Stimulated activated CD8-positive, alpha-beta memory T cell treated with anti-CD3 and anti-CD28 coated beads, Interleukin-15, amount 100 ng/mL, for 24 hours (primary cell): ENCODE measurements at places on chromosomes 12 and 14.

DNA sequence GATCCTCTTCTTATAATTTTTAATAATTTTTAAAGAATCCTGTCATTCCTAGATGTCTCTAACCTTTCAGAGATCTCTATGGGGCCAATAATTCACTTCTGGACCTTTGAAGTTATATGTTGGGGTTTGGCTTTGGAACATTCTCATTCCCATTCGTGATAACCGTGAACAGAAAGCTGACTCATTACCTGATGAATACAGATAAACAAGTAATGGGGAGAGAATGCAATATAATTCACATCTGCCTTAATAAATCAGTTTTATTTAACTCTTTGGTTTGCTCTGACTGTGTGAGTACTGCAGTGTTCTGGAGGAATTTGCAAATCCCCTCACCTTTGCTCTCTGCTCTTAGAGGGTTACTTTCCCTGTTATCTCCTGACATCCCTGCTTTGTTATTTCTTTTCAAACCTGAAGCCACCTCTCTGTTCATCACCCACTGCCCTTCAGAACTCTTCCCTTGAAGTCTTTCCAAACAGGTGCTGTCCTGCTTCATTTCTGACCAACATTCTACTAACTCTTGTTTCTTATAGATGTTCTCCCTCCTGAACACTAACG, 79.6 kb upstream of the SLC38A2 start:
- no peak for DNase-seq

- no peak for DNase-seq
Observed at GRCh38 chr12:88998421-88998820, 353.9 kb downstream of the DUSP6 start.

DNA sequence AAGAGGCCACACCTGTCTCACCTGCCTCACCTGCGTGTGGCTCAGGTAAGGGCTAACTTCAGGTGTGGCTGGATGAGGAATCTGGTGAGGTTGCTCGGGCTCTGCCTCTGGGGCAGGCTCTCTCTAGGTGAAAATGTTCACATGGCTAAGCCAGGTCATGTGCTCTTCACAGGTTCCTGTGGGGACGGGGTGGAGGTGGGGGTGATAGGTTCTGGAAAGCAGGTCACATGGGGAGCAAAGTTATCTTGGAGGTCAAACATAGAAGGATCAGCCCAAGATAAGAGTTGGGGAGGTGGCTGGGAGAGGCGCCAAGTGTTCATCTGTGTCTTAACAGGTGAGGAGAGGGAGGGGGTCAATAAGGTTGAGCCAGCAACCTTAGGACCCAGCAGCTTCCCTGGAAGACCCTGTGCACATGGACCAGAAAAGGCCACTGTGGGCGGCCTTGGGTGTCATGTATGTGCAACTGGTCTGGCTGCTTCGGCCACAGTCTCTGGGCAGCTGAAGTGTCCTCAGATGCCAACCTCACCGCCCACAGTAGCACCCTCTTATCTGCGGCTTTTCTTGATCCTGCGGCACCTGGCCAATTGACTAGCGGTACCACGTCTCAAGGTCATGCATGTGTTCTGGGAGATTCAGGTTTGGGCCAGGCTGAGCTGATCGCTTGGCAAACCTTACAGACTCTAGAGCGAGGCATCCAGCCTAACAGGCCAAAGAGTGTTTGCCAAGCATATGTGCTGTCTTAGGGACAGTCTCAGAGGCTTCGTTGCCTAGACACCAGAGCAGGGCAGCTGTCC, 60.5 kb downstream of the CACNA1C start:
- no peak for DNase-seq

DNA sequence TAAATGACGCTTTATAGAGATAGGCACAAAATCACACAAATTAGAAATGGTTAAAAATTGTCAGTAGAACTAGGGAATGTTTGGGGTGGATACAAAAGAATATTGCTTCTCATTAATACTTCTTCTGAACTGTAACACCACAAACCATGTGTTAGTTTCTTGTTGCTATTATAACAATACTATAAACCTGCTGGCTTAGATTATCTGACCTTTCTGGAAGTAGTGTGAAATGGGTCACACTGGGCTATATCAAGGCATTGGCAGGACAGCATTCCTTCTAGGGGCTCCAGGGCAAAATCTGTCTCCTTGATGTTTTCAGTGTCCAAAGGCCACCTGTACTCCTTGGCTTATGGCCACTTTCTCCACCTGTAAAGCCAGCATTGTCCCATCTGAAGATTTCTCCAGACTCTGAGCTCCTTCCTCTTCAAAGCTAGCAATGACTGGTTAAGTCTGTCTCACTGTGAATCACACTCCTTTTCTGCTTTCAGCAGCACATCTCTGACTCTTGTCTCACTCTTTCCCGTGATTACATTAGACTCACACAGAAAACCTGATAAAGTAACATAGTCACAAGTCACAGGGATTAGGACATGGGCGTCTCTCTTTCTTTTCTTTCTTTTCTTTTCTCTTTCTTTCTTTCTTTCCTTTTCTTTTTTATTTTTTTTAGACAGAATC, 86.3 kb downstream of the SLC15A4 start:
- DNase-seq: no peak

- DNase-seq: no peak
Observed at GRCh38 chr14:85122690-85123089, 407.3 kb upstream of the FLRT2 start.

- no peak for DNase-seq
Observed at GRCh38 chr12:4041187-4041885, 168.1 kb upstream of the PARP11 start.

DNA sequence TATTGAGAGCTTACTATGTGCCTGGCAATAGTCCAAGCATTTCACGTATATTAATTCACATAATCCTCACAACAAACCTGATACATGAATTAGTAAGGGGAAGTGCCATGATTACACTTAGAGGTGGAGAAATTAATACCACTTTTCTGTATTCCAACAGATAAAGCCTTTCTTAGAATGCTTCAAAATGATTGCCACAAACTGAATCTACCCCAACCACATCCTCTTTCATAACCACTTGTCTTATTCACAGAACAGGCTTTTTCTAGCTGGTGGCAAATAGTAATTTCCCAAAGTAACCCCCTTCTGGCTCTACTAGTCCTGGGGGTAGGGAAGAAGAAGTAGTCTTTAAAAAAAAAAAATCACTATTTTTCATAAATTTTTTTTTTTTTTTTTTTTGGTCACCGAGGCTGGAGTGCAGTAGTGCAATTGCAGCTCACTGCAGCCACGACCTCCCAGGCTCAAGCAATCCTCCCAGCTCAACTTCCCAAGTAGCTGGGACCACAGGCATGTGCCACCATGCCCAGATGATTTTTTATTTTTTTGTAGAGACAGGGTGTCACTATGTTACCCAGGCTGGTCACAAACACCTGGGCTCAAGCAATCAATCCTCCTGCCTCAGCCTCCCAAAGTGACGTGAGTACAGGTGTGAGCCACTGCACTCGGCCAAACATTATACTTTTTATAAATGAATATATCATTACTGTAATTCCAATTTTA, 59.0 kb upstream of the ARID2 start:
- no peak for DNase-seq

DNA sequence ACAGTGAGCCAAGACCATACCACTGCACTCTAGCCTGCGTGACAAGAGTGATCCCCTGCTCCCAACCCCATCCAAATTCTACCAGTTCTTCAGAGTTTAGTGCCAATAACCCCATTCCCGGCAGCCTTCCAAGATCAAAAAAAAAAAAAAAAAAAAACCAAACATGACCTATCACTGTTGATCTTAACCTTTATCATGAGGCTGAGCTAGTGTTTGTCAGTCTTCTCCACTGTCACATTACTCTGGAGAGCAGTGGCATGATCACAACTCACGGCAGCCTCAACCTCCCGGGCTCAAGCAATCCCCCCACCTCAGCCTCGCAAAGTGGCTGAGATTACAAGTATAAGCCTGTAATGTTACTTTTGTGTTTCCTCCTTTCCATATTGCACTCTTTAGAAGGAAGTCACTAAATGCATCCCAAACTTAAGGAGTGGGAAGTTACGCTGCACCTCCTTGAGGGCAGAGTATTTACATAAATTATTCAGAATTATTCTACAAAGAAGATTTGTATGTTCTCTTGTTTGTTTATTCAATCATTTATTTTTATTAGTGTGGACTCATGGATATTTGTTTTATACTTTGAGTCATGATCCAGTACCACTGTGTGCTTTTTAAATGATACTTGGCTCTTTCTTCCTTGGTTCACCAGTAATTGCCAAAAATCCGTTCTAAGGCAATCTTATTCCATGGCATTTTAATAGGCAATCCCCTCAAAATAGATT, 31.5 kb upstream of the FAM222A start:
- DNase-seq: no peak

DNA sequence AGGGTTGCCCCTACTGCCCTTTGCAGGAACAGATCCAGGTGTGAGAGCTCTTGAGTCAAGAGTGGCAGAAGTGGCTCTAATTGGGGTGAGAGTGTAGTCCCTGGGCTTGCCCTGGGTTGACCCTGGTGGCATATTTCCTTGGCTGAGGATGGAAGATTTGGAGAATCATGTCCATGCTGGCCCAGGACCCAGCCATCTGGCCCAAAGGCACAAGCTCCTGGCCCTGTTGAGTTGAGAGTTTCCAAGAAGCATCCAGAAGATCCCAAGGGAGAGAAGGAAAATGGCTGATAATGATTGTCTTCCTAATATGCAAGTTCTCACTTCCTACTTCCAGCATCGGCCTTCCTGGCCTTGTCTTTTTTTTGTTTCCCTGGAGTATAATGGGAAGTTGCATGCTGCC, 55.5 kb upstream of the SRSF5 start:
- no peak for DNase-seq

- peak; percentile 8 for DNase-seq
Observed at GRCh38 chr14:96363751-96364336, 518 bp downstream of the GSKIP start.

DNA sequence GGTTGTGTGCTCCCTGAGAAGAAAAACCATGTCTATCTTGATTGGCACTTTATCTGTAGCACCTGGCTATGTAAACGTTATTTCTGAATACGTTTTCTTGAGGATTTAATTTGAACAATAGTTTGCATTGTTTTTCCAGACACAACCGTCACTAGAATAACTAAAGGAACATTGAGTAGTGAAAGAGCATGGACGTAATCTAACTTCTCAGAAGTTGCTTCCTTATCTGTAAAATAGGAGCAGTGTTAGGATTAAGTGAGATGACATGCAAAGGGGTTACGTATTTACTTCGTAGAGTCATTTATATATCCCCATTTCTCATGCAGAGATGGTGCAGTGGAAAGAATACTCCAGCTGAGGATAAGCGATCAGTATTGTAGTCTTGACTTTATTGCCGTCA, 8.1 kb downstream of the AEBP2 start:
- no peak for DNase-seq

DNA sequence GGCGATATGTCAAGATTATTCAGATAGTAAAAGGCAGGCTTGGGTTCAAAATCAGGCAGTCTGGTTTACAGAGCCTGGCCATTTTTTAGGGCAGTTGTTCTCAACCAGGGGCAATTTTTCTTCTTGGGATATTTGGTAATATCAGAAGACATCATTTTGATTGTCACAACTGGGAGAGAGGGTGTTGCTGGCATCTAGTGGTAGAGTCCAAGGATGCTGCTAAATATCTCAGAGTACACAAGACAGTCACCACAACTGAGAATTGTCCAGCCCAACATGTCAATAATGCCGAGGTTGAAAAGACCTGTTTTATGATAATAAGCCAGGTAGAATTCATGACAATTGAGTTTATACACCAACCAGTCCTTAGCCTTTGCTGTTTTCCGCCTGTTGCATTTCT, 733.9 kb downstream of the NRXN3 start:
- DNase-seq: no peak

DNA sequence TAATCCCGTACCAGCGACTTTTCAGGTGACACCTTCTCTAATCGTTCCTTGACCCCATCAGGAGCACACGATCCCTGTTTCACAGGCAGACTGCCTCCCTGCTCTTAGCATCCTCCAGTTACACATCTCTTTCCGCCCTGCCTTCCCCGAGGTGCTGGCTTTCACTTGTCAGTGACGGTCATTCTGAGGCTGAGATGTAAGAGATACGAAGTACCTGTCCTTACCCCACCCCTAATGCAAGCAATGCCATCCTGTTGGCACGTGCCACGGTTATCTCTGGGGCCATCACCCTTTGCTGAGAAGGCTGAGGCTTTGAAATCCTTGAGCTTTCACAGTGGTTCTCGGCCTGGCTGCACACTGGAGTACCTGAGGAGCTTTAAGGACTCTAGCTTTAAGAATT, 24.4 kb downstream of the B4GALNT3 start:
- DNase-seq: no peak

DNA sequence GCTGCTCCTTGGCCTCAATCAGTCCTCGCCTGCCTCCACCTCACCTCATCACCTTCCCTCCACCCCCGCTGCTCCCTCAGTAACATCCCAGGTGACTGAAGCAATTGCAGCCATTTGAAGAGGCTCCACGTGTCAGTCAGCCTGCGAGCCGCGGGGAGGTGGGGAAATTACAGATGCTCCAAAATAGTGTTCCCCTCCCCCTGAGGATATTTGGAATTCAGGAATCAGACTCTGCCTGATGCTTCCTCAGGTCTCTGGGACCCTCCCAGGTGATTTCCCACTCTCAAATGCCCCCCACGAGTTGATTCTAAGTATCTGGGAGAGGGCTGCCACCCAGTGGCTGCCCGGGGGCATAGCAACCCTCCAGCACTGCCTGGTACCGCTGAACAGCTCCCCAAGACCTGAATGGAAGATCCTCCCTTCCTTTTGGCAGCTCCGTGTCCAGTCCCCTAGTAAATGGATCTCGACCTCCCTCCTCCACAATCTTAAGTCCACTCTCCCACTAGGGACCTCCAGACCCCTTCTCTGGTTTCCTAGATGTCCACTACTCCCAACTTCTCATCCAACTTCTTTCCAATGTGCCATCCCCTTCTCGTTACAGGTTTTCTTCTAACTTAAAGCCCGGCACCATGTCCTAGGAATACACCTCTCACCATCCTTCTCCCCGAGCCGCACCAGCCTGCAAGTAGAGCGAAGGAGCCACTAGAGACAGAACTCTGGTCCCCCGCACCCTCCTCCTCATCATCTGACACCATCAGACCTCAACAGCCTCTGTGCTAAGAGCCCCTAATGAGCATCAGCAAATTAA, 1.4 kb upstream of the ASIC1 start:
- peak; percentile 33 for DNase-seq

GRCh38 chr14:54312166-54312801, 84.5 kb upstream of the CDKN3 start:
- no peak for DNase-seq

DNA sequence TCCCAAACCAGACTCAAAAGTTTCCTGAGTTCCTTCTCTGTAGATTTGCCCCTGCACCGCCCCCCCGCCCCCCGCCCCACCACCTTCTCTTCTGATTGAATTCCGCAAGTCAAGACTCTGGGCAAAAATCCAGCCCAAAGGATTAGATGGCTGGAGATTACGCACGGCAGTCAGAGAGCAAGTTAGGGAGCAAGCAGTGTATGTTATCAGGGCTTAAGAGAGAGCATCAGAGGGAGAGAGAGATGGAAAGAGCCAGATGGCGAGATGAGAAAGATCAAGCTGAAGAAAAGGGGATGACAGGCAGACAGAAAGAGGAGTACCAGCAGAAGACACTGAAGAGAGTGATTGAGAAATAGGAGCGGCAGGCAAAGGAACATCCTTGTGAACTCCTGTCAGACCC, 13.9 kb upstream of the ANKRD33 start:
- no peak for DNase-seq

GRCh38 chr12:132507161-132507538, 17.2 kb downstream of the FBRSL1 start:
- DNase-seq: no peak

GRCh38 chr12:12864243-12864642, 27.1 kb upstream of the GPRC5A start:
- no peak for DNase-seq
